A549 treated with dexamethasone at 1 μM for 4 hours (cell line): ENCODE measurements at places on chromosomes 16 and 17. TPM values are rescaled to one million over a fixed set of nuclear protein-coding genes. Genes with fewer than 3 reads are reported as not detected.

OTOP3 gene
- total RNA-seq: not detected in 5 replicates

CACNG5 gene
- 0.11 TPM in 1 of 5 replicates, not detected in the others for total RNA-seq

FAM20A gene
- total RNA-seq: 0.07 to 0.13 TPM in 2 of 5 replicates, not detected in the others

PHF12 gene
- total RNA-seq: 27.2 to 39.1 TPM (median 36.7 TPM) in 5 replicates

TBC1D3 gene
- not detected in 5 replicates for total RNA-seq

KRTAP3-1 gene
- total RNA-seq: not detected in 5 replicates
